ENCODE measurements at places on chromosomes 3 and 15.

DNA sequence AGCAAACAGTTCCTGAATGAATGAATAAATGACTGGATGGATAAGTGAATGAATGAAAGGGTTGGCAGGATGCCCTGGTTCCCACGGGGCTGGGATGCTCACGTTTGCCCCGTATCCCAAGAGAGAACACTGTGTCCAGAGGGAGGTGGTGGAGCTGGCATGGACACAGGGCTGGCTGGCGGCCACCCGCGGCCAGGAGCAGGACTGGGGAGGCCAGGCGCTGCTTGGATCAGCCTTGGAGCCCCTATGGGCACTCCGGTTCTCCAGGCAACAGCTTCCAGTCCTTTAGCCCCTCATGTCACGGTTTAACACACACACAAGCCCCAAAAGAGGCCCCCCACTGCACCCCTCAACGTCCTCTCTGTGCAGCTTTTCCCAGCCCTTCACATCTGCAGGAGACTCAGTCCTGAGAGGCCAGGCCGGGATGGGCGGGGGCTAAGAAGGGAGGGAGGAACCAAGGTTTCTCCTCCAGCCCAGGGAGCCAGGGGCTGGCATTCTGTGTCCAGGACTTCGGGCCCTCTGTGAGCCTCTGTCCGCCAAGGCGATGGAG lies 86.0 kb upstream of the ALDH1L1 start:
- no peak for DNase-seq

DNA sequence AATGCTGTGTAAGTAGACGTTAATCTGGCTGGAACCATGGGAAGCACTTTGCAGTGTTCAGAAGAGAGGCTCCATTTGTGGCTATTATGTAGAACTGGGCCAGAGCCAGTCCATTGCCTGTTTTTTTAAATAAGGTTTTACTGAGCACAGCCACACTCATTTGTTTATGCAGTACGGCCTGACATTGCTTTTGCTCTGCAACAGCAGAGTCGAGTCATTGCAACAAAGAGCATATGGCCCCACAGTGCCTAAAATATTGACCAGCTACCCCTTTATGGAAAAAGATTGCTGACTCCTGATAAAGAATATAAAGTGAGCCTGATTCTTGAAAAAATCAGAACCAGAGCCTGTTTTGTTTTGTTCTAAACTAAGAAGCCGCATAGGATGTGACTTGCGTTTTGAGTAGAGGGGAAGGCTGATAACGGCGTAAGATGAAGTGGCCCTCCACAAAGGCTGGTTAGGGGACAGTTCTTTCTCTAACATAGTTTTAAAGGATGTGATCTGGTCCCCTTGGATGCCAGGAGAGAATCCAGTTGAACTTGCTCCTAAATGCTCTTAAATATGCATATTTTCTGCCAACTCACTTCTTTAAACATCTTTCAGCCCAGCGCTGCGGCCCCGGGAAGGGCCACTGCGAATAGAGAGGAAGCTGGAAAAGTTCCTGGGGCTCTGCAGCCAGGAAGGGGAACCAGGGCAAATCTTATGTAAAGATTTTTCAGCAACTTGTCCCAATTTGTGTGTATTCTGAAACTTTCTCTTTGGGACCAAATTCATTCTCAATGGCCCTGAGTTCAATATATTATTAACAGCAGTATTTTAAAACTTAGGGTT lies 64.5 kb downstream of the GLDN start:
- no peak for DNase-seq

DNA sequence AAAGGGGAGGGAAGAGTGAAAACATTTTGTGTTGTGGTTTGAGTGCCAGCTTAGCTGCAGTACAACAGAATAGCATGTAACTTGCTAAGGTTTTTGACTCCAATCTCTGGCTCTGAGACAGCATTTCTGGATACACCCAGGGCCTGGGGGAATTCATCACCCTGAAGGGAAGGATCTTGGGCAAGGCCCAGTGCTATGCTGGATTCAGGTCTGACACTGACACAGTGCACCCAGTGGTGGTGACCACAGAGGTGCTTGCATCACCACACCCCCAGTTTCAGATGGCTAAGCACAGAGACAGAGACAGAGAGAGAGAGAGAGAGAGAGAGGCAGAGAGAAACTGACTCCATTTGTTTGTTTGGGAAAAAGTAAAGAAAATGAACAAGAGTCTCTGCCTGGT lies 74.1 kb upstream of the KBTBD8 start:
- DNase-seq: no peak

DNA sequence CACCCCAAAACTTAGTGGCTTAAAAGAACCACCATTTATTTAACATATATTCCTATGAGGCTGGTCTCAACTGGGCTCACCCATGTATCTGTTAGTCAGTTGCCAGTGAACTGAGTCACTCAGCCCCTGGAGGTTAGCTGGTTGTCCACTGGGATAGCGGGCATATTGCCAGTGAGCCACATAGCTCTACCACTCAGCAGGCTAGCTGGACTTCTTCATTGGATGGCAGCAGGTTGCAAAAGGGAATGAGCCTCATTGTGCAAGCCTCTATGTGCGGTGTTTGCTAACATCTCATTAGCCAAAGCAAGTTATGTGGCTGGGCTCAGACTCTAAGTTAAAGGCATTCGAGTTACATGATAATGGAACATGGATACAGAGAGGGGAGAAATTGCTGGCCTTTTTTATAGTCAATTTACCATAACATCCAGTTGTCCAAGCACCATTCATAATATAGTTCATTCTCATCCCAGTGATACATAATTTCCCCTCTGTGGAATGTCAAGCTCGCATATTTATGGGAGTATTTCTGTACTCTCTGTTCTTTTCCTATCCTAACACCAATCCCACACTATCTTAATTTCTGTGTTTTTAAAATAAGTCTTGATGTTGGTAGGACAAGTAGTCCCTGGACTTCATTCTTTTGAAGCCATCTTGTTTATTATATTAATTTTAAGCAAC lies 8.7 kb downstream of the BTD start:
- DNase-seq: no peak

GRCh38 chr3:16467393-16467792 lies 46.1 kb downstream of the RFTN1 start:
- no peak for DNase-seq

All from immature natural killer cell (primary cell).